Esophagus squamous epithelium (tissue), 5 donors: ENCODE measurements at places on chromosomes 12 and 14.

- no peak for DNase-seq
These were observed 283.7 kb upstream of the PRKD1 start for GRCh38 chr14:30211326-30211725.

GRCh38 chr12:84355561-84355960, 557.0 kb downstream of the SLC6A15 start:
- no peak for DNase-seq

GRCh38 chr14:65961004-65961403, 525.2 kb upstream of the CCDC196 start:
- no peak for DNase-seq

- no peak for DNase-seq
These were observed 66.4 kb downstream of the DCAF5 start for GRCh38 chr14:69086537-69086936.

DNA sequence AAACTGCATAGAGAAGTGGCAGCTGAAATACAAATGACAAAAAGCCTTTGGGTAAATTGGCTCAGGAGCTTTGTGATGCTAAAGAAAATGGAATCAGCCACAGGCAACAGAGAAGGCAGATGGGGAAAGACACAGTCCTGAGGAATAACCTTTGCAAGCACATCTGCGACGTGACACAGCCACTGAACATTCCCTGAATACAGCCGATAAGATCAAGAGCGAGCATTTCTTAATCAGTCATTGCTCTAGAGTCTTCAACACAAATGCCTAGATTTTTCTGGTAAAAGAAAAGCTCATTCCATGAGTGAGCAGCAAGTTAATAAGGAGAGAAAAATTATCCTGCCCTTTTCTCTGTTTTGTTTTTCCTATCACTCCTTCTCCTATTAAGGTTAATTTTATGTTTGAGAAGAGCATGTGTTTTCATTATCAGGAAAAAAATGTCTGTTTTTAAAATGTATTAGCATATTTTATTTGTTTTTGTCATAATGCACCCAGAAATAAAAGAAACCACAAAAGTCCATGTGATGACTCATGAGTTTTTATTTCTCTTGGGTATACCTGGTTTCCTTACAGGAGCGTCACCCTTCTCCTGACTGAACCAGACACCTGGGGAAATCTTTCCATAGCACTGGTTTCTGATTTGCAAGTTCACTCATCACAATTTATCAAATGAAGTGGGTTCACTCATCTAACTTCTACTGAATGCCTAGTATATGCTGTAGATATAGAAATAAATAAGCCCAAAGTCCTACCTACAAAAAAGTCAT, 45.4 kb upstream of the PCED1B start:
- no peak for DNase-seq

- DNase-seq, result no peak
These were observed 30.3 kb downstream of the DMAC2L start for GRCh38 chr14:50342221-50343078.

DNA sequence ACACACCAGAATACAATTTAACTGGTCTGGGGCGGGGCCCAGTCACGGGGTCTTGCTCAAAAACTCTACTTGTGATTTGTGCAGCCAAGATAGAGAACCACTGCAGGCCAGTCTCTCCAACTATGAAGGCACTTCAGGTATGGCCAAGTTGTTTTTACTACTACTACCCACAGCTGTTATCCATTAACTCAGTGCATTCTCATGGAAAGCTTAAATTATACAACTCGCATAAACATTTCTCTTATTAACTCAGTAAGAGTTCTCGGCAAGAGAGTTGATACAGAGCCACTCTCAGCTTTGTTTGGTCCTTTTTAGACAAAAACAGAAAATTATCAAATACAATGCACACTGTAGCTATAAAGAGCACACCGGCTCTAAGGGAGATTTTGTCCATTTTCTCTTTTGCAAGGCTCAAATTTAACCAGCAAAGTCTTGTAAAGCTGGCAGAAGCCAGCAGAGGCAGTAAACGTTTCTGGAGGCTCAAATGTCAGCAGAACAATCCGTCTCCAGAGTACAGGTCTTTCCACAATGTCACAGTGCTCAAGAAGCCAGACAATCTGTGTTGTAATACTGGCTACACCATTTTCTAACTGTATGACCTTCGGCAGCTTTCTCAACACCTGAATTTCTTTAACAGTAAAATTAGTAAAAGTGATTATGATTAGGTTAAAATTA, 85.9 kb downstream of the PTGER2 start:
- DNase-seq, result no peak

- no peak for DNase-seq
These were observed 26.2 kb downstream of the AVPR1A start for GRCh38 chr12:63124778-63125177.

- DNase-seq, result no peak
These were observed 308.0 kb downstream of the ITPR2 start for GRCh38 chr12:26524862-26525465.

DNA sequence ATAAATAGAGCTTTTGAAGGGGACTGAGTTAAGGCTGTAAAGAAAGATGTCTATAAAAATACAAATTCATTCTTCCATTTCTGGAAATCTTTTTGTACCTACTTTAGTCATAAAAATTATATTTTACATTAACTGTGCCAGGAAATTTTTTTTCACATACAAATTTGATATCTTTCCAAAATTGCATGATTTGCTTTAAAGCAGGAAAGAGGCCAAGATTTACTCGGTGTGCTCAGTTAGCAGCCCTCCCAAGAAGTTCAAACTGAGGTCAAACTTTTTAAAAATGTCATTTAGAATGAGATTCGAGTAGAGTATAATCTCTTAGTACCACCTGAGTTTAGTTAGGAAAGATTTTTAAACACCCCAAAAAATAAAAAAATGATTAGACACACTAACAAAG, 173.2 kb upstream of the GRIP1 start:
- DNase-seq, result no peak

DNA sequence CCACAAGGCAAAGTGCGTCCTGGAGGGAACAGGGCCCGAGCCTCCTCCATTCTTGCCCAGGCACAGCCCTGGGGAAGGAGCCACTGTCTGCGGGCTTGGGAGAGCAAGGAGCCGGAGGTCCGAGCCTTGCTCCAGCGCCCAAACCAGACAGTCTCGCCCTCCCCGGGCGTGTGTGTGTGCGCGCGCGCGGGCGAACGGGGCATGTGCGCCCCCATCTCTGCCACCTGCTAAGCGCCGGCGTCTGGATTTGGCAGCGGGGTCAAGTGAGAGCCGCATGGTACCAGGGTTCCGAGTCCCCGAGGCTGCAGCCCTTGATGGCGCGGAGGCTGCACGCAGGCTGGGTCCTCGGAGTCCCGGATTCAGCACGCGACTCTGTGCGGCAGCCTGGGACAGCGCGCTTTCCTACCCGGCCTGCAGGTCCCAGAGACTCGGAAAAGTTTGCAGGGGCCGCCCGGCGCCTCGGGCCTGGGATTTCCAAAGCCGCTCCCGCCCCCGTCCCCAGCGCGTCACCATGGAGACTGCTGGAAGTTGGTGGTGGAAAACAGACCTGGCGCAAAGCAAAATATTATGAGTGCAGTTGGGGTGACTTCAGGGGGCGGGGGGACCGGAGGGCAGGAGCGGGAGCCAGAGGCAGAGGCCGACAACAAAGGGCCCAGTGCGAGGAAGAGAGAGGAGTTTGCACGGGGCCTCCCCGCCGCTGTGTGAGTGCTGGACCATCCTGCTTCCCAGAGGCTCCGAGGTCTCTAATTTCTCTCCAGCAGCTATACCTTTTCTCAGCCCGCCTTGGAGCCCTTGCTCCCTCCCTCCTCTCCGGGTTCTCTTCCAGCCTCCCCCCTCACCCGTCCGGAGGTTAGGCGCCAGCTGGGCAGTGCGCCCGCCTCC, 4.2 kb downstream of the RFX4 start:
- DNase-seq, result no peak

DNA sequence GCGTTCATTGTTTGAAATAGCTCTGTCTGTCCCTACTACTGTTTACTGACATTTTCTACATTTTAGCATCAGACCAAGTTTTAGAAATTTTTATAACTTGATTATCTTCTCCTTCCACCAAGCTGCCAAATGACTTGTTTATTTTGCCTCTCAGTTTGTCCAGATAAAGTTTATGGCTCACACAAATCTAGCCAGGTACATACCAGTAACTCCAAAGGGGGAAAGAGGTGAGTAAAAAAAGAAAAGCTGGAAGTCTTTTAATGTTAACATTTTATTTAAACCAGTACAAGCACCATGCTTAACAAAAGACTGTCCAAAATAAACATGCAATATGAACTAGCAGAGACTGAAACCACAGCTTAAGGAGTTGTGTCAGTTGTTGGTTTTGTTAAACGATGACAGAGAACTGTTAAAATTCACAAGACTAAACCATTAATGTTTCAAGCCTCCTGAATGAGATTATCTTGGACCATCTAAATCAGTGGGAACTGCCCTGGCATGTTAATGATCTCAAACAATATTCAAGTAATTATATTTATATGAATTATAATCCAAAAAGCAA, 14.5 kb downstream of the GMFB start:
- DNase-seq, result no peak

- DNase-seq, result no peak
These were observed 1.6 kb upstream of the RPS26 start for GRCh38 chr12:56040151-56040550.

DNA sequence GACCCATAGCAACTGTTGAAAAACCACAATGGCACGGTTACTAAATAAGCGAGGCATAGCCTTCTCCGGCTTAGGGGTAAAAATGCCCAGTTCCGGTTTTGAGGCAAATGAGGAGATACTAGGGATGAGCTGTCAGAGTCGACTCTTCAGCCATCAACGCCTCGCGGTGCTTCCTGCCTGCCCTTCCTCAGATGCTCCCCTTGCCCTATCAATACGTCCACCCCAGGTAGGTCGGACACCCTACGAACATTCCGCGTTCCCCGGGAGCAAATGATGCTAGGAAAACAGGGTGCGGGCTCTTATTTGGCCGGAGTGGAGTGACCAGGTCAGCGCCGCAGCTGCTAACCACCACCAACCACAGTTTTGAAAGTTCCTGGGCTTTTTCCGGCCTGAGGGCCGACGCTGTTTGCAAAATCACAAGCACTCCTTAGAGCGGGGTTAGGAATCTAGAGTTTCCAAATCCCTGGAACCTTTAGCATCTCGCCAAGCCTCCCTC, 1.2 kb downstream of the SRSF9 start:
- DNase-seq, result no peak

DNA sequence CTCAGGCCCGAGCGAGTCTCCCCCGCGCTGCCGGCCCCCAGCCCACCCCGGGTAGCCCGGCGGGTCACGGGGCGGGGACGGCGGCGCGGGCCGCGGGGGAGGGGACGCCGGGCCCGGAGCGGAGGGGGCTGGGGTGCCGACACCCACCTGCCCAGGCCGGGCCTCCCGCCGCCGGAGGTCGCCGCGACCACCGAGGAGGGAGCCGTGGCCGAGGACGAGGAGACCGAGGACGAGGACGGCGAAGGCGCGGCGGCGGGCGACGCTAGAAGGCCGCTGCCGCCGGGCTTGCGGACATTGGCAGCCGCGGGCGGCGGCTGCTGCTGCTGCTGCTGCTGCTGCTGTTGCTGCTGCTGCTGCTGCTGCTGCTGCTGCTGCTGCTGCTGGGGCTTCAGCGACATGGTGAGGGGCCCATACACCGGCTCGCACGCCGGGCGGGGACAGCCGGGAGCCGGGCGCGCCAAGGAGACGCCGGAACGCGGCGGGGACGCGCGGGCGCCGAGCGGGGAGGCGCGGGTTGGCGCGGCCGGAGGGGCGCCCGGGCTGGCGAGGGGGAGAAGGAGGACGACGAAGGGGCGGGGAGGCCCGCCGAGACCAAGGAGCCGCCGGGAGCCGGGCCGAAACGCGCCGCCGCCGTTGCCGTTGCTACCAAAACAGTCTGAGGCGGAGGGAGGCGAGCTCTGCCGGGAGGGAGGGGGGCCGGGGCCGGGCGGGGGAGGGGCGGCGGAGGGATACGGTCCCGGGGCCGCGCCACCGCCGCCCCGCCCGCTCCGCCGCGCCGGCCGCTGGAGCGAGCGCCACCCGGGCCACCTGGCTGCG, at the start of gene ATXN2:
ATXN2 (minus strand) TSS at position 679 of the 816 bp plus-strand sequence; CDS start at position 398, 281 bp downstream.
- no peak for DNase-seq

DNA sequence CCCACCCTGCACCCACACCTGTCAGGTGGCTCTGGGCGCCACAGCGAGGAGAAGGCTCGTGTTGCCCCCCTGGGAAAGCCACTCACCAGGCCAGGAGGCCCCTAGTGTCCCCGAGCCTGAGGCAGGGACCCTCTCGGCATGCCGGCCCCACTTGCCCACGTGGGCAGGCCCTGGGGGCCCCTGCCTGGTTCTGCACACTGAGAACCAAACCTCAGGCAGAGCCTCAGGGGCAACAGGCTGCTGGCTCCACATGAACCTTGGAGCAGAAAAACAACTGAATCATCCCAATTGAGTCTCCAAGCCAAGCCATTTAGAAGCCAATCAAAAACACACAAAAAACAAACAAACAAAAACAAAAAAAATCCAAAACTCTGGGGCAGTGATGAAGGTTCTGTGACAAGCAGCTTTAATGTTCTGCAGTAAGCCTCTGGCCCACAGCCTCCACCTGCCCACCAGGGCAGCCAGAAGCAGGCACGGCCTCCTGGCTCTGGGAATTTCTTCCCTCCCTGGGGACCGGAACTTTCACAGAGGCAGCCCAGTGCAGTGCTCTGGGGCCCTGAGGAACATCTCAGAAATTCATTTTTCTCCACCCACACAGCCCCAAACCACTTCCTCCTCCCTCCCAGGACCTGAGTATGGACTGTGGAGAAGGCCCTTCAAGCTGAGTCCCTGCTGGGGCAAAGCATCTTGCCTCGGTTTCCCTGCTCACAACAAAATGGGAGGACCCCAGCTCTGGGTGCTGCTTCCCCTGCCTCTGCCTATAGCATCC, 90.2 kb downstream of the CHGA start:
- no peak for DNase-seq

GRCh38 chr14:104746934-104747481, 5.9 kb upstream of the SIVA1 start:
- no peak for DNase-seq

GRCh38 chr12:12474931-12475795, 87.5 kb downstream of the DUSP16 start:
- DNase-seq, result no peak

- DNase-seq, result no peak
These were observed 48.8 kb downstream of the LTBP2 start for GRCh38 chr14:74563233-74563585.

GRCh38 chr12:15181017-15181683, 40.1 kb downstream of the RERG start:
- DNase-seq, result no peak

DNA sequence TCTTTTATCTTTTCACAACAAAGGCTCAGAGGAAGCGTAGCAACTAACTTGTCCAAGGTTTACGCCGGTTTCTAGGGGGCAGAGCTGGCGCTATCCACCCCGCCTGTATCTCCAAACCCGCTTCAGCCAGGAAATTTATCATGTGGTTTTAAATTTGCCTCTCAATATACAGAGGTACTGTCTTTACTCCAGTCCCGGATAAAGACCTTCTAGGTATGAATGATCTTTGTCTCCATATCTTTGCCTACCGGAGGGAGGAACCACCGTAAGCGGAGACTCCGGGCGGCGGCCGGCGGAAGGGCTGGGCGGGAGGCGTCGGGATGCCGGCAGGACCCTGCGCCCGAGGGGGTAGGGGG, 693 bp upstream of the RIMKLB start:
- DNase-seq, result no peak
